ENCODE measurements at places on chromosomes 13 and 19.

DNA sequence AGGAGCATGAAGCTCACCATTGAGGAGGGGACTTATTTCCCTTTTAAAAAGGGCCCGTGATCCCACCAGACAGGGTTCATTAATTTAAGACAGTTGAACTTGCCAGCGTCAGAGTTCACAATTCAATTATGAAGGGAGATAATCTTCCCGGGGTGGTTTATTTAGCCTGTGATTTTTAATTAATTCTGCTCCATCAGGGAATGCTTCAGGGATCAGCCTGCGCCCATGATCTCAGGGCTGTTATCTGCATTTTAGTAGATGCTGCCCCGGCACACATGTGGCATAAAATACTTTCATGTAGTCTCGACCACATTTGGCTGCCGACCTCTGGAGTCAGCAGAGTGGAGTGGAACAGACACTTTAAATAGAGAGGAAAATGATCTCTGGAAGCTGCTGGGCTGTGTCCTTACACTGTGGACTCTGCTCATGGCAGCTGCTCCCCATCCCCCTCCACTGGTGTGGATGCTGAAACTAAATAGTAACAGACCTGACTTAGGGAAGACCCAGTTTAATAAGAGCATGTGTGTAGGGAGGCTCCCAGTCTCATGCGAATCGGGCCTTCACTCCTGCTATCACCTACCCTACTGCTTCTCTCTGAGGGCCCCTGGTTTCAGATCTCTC lies 256.9 kb downstream of the TEX29 start:
- no peak for DNase-seq

DNA sequence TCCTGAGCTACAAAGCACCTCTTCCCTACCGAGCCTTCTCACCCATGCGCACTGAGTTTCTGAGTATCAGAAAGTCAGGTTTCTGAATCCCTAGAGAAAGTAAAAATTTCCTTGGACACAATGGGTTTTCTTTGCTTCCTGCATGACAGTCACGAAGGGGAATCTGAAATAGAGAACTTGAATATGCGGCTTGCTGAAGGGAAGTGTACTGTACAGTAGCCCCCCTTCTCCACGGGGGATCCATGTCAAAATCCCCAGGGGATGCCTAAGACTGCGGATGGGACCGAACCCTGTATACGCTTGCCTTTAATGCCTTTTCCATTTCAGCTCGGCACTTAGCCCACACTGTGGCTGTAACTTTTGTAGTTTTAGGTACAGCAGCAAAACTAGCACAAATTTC lies 107.9 kb downstream of the GGACT start:
- no peak for DNase-seq

DNA sequence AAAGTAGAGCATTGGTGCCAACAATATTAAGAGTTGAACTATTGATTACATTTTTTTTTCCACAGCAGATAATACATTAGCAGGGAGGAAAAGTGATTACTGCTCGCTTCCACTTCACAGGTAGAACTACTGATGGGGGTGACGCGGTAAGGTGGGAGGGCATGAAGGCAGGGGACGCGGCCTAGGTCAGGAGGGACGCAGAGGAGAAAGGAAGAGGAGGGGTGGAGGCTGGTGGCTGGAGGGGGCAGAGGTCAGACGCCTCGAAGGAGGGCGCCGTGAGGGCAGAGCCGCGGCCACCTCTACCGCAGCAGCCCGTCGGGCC lies 287 bp upstream of the B3GLCT start:
- no peak for DNase-seq

GRCh38 chr13:68358294-68358705 lies 1128.2 kb upstream of the PCDH9 start:
- DNase-seq: no peak

DNA sequence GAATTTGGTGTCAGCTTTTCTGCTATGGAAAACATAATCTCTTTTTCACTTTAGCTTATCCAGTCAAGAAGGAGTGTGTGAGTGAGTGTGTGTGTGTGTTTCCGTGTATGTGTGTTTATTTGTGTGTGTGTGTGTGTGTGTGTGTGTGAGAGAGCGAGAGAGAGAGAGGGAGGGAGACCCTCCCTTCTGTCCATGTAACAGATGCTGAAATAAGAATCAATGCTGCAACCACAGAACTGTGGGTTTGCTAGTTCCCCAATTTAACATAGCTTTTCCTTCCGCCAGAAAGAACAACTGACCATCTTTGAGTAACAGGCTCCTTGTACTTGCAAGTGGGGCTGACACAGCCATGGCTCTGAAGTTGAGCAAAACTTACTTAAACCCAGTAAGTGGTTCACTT lies 5.2 kb downstream of the LCP1 start:
- DNase-seq: no peak

DNA sequence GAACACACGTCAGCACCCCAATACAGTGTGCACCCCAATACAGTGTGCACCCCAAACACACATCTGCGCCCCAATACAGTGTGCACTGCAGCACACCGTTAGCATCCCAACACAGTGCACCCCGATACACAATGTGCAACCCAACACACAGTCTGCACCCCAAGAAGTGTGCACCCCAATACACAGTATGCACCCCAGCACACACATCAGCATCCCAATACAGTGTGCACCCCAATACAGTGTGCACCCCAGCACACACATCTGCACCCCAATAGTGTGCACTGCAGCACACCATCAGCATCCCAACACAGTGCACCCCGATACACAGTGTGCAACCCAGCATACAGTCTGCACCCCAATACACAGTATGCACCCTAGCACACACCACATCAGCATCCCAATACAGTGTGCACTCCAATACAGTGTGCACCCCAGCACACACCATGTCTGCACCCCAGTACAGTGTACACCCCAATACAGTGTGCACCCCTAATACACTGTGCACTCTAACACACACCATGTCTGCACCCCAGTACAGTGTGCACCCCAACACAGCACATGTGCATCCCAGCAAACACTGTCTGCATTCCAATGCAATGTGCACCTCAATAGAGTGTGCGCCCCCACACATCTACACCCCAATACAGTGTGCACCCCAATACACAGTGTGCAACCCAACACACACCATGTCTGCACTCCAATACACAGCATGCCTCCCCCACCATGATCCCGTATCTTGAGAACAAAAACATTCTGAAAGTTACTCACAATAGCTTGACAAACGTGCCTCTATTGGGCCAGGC lies 855 bp upstream of the CARS2 start:
- DNase-seq: no peak

DNA sequence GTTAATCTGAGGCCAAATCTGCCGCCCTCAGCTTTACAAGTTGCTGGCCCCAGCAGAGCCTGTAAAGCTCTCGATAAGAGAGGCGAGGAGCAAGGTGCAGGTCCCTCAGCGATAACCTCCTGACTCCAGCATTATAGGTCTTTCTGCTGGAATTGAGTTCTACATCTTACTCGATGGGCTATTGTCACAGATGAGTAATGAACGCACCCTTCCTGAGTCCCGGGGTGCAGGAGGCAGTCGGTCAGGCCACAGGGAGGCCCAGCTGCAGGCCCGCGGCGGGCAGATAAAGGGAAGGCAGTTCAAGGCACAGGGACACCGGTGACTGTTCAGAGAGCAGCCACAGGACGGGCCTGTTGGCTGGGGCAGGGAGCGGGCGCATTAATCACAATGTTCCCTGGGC lies 157.6 kb upstream of the OBI1 start:
- no peak for DNase-seq

DNA sequence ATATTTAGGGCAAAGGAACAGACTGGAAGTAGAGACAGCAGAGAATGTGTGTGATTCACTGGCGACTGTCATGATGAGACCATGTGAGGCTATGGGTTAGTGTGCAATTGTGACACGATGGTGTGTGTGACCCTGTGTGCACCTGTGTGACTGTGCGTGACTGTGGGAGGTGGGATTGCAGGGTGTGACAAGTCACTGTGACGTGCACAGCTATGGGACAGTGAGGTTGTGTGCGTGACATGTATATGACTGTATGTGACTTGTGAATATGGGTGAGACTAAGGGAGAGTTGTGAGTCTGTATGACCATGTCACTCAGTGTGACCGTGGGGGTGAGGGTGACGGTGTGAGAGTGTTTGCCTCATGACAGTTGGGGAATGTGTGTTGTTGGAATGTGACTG lies 3.4 kb upstream of the GIPR start:
- DNase-seq: no peak

DNA sequence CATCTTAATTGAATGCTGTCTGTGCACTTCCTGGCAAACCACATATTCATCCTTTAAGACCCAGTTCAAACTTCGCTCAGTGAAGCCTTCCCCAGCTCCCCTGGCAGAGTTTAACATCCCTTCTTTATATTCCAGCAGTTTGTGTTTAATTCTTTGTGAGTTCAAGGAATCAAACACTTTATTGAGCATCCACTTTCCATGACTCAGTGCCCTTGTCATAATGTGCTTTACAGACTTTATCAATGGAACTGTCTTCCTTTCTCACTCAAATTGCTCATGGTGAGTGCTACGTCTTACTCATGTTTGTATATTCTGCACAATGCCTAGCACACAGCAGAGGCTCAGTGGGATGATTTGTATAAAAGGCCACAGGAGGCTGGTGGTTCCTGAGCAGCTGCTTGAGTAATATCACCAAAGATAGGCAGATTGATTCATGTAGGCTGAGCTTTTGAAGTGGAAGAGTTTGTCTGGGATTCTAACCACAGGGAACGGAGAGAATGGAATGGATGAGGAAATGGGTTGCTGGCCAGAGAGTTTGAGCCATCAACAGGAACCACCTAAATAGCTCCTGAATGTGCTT lies 44.2 kb downstream of the SERTM1 start:
- no peak for DNase-seq

- DNase-seq: no peak
Observed at GRCh38 chr19:42124386-42124901, 7.8 kb downstream of the POU2F2 start.

GRCh38 chr13:109862627-109863026 lies 76.2 kb upstream of the IRS2 start:
- no peak for DNase-seq

- DNase-seq: no peak
Observed at GRCh38 chr13:28678809-28679208, 19.9 kb downstream of the POMP start.

GRCh38 chr19:45200568-45200967 lies 22.0 kb downstream of the BLOC1S3 start:
- no peak for DNase-seq

- DNase-seq: no peak
Observed at GRCh38 chr19:1028062-1028926, 1.9 kb downstream of the CNN2 start.

DNA sequence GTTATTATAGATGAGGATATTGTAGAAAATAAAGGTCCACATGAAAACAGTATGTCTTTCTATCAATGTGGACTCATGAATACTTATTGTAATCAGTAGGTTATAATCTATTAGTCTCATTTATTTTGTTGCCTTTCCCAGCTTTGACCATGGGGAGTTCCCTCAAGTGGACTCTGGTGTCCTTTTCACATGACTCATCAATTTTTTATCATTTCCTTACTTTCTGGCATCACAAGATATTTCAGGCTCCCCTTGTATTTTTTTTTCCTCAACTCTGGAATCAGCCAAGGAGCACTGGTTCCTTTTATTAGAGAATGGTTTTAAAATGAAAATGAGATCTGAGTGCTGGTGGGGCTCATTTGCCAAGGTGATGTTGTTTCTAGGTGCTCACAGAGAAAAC lies 63.4 kb upstream of the DIAPH3 start:
- no peak for DNase-seq

GRCh38 chr13:109088624-109088917 lies 459.2 kb downstream of the MYO16 start:
- no peak for DNase-seq

GRCh38 chr13:30022796-30023195 lies 172.4 kb upstream of the UBL3 start:
- DNase-seq: no peak

GRCh38 chr13:27273658-27274425 lies 3.2 kb downstream of the RASL11A start:
- DNase-seq: no peak

GRCh38 chr13:100542826-100543156 lies 45.8 kb downstream of the GGACT start:
- no peak for DNase-seq

DNA sequence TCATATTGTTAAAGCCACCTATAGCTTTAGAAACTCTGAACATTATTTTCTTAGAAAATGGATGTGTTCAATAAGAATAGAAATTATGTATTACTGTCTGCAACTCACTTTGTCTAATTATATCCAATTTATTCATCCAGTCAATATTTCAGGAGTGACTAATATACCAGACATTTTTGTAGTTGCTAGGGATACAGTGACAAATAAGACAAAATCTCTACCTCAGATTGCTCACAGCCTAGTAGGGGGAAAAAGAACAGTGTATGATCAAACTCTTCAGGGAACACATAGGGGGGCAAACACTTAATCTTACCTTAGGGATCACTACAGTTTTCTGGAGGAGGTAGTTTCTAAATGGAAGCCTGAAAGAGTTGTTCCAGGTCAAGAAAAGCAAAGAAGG lies 8.6 kb downstream of the BRCA2 start:
- no peak for DNase-seq

DNA sequence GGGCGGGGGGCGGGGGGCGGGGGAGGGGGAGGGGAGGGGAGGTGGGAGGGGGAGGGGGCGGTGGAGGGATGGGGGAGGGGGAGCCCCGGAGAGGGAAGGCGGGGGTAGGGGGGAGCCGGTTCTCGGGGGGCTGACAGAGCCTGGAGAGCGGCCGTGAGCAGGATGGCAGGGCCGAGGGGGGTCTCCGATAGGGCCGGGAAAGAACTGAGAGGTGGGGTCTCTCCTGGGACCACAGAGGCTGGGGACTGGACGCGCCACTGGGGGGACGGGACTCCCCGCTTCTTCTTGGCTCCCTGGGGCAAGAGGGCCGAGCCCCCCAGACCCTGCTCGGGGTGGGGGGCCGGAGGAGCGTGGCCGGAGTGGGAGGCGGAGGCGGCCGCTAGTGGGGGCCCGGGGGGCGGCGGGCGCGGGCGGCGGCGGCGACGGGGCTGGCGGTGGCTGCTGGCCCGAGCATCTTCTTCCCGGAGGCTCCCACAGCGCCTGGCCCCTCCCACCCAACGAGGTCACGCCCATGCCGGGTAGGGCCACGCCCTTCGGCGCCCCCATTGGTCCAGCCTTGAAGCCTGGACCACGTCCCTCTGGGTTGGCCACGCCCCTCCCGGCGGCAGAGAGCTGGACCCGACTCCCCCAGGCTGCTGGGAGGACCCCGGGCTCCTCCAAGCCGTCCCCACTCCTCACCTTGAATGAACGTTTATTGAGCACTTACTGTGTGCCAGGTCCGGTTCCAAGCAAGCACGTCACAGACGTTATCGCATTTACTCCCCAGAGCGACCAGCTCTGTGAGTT lies at the start of gene NOVA2:
NOVA2 (minus strand) TSS at position 313 of the 786 bp plus-strand sequence. CDS start 514 bp downstream, outside the sequence.
- DNase-seq: peak; percentile 95

GRCh38 chr13:59416561-59416960 lies 747.2 kb downstream of the DIAPH3 start:
- no peak for DNase-seq

- DNase-seq: no peak
Observed at GRCh38 chr13:20721454-20722357, 18.2 kb downstream of the IL17D start.

DNA sequence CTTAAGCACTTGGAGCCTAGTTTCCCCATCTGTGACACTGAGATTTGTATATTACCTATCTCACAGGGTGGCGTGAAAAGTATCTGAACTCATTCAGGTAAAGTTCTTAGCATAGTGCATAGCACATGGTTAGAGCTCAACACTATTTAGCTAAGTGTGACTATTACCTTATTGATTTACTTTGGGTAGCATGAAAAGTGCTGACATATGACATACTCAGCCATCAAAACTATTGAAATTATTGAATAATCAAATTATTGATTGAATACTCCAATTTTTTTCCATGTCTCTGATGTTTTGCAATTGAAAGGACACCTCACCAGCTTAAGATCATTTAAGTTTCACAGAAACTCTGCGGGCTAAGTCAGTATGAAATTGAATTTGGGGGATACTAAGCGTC lies 715.0 kb downstream of the EFNB2 start:
- no peak for DNase-seq
